ENCODE measurements at places on chromosomes 12 and 14.

- no peak for DNase-seq
These were observed 95.9 kb downstream of the OTOGL start for GRCh38 chr12:80195074-80195726.

DNA sequence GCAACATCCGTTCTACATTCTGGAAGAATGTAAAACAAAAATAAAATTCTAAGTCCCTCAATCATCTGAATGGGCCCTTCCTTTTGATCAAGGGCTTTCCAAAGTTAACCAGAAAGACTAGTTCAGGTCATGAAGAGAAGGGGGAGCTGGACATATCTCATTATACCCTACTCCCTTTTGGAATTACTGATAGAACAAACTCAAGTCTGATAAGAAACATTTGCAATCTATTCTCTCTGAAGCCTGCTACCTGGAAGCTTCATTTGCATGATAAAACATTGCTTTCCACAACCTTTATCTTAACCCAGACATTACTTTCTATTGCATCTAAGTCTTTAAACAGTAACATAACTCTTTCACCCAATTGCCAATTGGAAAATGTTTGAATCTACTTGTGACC lies 8.3 kb upstream of the ACSM4 start:
- no peak for DNase-seq

DNA sequence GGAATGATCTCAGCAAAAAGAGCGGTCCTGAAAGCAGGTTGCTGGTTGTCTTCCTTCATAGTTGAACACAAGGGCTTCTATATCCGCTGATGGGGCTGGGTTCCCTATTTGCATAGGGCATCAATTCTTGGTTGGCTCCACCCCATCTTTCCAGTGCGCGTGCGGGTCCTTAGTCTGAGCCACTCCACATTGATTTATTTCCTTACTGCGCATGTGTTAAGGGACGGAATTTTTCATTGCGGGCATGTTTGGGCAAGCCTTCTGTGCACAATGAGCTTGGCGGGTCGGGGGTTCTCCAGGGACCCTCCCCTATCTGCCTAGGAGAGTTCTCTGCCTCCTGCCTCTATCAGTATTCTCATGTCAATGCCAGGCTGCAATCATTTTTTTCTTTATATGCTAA lies 21.2 kb upstream of the DLGAP5 start:
- DNase-seq: no peak

GRCh38 chr14:95677179-95677835 lies 8.9 kb upstream of the TCL1B start:
- DNase-seq: no peak

DNA sequence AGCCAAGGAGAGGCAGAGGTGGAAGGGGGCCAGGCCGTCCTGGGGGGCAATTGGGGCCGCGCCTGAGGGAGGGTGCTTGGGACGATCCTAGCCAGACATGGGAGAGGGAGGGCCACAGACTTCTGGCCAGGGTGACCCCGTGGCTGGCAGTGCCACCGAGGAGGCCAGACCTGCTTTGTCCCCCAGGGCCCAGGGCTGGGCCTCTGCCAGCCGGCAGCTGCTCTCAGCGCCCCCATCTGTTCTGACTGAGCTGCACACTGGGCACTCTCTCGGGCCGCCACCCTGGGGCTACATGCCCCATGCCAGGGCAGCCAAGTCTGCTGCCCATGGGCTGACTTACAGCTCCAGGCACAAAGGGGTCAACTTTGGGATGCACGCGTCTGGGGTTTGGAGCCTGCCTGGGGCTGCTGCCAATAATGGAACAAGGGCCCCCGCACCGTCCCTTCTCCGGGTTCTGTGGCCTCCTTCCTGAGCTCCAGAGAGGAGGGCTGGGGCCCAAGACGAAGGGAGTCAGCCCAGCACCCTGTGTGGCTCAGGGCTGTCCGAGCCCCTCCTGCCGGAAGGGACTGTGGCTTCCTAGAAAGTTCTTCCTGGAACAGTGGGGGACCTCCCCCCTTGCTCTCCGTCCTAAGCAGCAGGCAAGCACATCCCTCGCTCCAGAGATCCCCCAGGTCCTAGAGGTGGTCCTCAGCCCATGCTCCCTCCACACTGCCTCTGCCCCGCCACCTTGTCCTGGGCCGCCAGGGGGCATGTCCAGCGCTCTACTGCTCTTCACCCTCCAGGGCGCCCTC lies 1.1 kb downstream of the ADSS1 start:
- DNase-seq: no peak

DNA sequence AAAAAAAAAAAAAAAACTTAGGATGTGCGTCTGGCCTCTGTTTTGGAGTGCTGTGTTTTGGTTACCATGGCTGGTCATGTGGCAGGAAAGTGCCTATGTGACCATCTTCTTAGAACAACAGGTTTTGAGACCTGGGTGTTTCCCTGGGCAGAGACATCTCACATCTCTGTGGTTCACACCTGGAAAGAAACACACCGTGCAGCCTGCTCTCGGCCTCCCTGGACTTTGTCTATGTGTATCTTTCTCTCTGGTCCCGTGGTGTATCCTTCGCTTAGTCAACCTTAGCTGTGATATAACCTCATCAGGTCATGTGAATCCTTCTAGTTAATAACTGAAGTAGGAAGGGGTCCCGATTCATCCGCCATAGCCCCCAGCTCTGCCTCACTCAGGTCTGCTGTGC lies 22.6 kb downstream of the ACADS start:
- DNase-seq: no peak

DNA sequence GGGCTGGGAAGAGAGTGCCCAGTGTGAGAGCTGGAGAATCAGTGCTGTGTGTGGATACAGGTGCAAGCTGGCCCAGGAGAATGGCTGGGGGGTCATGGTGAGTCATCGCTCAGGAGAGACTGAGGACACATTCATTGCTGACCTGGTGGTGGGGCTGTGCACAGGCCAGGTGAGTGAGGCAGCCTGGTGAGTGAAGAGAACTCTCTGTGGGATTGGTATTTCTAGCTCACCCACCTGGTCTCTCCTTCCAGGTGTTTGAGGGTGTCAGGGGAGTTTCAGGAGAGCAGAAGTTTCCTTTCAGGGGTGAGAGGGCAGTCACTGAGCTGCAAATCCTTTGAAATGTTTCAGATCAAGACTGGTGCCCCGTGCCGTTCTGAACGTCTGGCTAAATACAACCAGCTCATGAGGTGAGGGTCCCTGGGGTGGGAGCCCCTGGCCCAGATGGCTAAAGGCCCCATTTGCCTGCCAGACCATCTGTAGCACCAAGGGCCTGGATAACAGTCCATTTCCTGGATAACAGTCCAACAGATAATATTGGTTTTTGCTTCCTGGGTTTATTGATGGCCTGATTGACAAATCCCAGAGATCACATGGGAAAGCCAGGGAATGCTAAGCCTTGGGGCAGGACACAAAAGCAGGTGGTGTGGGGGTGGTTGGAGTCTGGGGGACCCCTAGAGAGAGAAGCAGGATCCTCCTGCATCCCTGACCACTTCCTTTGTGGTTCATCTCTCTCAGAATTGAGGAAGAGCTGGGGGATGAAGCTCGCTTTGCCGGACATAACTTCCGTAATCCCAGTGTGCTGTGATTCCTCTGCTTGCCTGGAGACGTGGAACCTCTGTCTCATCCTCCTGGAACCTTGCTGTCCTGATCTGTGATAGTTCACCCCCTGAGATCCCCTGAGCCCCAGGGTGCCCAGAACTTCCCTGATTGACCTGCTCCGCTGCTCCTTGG lies 5.5 kb upstream of the ATN1 start:
- DNase-seq: no peak

DNA sequence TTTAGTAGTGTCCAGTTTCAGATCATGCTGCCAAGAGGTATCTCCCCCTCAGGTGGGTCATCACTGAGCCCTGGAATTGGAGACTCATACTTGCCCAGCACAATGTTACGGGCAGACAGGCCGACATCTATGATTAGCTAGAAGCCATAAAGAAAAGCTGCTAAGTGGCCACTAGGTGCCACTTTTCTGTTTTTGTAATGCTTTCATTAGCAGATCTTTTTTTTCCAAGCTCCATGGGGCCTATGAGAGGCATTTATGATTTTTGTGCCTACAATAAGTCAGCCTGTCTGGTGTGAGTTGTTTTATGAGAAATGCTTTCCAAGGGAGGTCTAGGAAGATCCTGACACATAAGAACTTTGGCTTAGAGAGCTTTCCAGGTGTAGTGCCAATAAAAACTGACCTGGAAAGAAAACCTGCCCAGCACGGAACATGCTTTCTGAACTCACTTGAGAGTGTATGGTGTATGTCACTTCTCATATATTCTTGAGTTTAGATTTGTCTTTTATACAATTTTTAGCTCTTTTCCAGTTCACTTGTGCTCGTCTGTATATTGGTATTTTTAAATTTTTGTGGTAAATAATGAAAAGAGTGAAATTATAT lies 21.8 kb upstream of the SMCO2 start:
- DNase-seq: peak; percentile 14

DNA sequence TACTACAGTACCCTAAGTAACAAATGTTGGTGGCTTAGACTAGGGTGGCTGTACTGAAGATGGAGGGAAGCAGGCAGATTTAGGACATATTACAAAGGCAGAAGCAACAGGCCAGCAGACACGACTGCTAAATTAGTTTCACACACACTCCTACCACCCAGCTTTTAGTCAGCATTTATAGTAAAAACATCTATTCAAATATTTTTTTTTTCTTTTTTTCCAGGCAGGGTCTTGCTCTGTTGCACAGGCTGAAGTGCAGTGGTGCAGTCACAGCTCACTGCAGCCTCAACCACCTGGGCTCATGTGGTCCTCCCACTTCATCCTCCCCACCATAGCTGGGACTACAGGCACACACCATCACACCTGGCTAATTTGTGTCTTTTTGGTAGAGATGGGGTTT lies 72.9 kb downstream of the CDK17 start:
- DNase-seq: no peak

DNA sequence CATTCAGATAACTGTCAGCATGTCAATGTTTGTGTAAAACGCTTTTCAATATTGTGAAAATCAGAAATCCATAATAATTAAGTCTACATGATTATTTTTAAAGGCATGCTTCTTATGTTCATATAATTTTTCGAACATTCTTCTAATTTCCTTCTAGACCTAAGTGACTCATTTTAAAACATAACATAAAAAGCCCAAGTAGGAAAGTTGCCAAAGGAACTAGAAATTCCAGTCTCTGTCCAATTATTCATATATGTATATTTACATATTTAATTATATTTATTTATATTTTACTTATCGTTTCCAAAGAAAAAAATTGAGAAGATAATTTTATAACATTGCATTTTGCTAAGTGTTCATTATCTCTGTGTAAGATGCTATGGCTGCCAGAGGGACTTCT lies 110.4 kb downstream of the TMTC1 start:
- DNase-seq: no peak

GRCh38 chr14:49479432-49479831 lies 106.7 kb downstream of the RPS29 start:
- no peak for DNase-seq

DNA sequence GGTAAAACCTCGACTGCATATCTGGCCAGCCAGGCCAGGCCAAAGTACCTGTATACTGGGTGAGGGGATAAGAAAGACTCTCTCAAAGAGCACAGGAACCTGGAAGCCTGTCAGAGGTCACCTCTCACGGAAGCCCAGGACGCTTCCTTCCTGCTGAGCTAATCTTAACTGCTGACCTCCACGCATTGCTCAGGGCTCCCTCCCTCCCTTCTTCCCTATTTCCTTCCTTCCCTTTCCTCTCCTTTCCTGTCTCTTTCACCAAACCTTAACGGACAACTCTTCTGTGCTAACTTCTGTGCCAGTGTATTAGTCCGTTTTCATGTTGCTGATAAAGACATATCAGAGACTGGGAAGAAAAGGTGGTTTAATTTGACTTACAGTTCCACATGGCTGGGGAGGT lies 14.8 kb upstream of the RNASE10 start:
- no peak for DNase-seq

GRCh38 chr12:124396544-124397398 lies 101.9 kb downstream of the RFLNA start:
- DNase-seq: peak; percentile 60

GRCh38 chr12:15910468-15910863 lies 666 bp upstream of the DERA start:
- no peak for DNase-seq

Measured in NCI-H2107 (cell line).